ENCODE measurements at places on chromosomes 6 and 20.

GRCh38 chr6:28402197-28402596 lies 2.6 kb upstream of the ZSCAN12 start:
- no peak for DNase-seq

- DNase-seq, result peak; percentile 69
Measured at GRCh38 chr6:16286151-16286522, 47.8 kb downstream of the GMPR start.

GRCh38 chr6:30508890-30509736 lies 19.8 kb downstream of the HLA-E start:
- DNase-seq, result no peak

DNA sequence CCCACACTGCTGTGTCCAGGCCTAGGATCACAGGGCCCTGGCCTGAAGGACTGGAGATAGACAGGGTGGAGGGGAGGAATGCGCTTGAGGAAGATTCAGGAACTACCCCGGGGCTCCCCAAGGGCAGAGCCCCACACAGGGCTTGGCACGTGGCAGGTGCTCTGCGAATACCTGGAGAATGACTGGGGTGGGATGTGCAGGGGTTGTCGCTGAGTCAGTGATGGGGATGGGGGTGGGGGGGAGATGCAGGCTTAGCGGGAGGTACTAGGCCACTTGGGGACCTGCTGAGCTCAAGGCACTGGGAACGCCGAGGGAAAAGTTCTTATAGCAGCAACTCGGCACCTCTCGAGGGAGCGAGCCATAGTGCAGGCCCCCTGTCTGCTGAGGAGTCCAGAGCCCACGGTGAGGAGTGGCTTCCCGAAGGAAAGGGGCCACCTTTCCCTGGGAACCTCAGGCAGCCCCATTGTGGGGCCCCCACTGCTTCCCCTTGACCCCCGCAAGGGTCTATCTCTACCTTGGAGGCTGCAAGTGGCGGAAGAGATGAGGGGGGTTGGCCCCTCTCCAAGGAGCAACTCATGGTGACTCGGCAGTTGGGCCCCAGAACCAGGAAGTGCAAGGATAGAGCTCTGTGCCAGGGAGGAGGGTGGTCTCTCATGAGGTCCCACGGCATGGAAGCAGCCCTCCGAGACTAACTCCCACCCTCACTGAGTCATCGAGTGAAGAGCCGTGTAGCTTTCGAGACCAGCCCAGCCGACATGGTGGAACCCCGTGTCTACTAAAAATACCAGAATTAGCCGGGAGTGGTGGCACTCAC lies 33.1 kb downstream of the SRC start:
- no peak for DNase-seq

DNA sequence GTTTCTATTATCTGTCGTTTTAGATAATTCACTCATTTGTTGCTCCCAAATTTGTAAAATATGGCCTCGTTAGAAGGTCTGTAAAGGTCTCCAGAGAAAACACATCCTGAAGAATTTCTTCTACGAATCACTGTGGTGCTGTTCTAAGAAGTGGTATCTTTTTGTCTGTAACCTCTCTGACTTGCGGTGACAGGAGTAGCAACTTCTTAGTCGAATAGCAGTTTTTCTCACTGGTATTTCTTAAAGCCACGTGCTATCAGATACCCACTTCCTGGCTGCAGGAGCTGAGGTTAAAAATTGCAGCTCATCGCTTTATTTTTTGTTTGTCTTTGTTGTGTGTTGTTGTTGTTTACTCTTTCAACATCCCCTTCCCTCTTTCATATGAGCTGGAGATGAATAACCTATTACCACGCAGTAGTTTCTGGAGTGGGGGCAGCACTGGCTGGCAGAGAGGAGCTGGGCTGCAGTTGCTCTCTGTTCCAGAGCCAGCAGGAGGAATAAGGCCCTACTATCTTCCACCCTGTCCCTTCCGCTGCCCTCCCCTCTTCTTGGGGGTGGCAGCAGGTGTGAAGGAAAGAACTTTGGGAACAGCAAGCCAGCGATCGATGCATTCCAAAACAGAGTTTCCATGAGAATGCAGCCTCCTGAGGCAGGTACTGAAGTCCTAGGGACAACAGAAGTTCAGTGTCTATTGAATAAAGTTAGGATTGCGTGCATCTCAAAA lies 64.7 kb downstream of the C6orf118 start:
- no peak for DNase-seq

GRCh38 chr6:56992036-56992435 lies 37.1 kb downstream of the BEND6 start:
- DNase-seq, result no peak

- DNase-seq, result no peak
Measured at GRCh38 chr6:32993363-32993973, 15.9 kb downstream of the HLA-DOA start.

DNA sequence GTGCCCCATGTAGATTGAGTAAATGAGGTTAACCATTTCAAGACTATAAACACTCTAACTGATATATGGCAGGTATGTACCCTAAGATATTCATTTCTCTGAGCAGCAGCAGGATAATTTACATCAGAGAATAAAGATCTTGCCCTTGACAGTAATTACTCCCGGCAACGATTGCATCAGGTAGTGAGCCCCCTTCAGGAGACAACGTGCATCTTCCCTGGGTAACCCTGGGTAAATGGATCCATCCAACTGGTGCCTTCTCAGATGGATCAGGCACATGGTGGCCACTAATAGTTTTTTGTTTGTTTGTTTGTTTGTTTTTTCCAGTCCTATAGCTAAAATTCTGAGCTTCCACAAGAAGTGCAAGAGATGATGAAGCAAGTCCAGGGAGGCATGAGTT lies 469.4 kb upstream of the SLC35B3 start:
- DNase-seq, result no peak

DNA sequence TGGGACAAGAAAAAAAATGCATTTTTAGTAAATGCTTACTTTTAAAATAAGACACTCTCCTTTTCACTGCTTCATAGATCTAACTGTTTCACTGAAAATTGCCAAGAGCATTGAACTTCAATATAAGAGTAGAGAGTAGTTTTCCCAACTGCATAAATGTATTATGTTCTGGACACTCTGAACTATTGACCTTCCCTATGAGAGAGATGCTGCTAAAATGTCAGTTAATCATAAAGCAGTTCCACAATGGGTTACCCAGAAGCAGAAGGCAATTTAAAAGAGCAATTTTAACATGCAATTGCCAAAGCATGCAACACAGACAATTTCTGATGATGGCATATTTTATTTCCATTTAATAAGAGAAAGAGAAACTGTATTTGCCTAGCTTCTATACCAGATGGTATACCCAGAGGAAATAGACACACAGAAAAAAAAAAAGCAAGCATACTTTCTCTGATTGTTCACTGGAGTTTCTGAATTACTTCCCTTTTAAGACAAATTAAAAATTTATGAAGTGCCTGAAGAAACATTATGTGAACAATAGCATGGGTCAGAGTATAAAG lies 279.1 kb upstream of the THEMIS start:
- DNase-seq, result no peak

DNA sequence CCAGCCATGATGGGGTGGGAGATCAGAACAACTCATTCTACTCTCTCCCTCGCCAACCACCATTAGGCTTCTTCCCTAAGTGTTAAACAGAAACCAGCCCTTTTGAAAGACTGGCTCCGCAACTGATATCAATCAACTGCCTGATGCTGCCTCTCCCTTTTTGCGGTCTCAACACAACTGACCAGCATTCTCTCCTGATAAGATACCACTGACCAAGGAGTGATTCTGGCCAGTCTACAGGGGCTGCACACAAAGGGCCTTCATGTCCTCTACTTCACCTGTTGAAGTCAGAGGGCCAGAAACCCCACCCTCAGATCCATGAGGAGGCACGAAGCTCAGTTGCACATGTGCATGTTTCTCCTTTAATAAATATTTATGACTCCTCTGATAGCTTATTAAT lies 145.1 kb downstream of the CD24 start:
- DNase-seq, result no peak

DNA sequence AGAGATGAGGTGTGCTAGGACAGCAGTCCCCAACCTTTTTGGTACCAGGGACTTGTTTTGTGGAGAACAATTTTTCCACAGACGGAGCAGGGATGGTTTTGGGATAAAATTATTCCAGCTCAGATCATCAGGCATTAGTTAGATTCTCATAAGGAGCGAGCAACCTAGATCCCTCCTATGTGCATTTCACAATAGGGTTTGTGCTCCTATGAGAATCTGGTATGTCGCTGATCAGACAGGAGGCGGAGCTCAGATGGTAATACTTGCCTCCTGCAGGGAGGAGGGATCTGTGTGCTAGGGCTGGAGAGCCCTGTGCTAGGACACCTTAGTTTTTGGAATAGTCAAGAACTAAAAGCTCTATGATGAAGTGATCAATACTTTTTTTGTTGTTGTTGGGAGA lies 2.5 kb downstream of the SMIM13 start:
- peak; percentile 90 for DNase-seq
